ENCODE measurements at places on chromosomes 2 and 18.
A peak's percentile ranks its signal among the peaks of the same experiment; 100 is the strongest.

- DNase-seq, result no peak
Observed at GRCh38 chr18:11667578-11667977, 21.5 kb upstream of the GNAL start.

DNA sequence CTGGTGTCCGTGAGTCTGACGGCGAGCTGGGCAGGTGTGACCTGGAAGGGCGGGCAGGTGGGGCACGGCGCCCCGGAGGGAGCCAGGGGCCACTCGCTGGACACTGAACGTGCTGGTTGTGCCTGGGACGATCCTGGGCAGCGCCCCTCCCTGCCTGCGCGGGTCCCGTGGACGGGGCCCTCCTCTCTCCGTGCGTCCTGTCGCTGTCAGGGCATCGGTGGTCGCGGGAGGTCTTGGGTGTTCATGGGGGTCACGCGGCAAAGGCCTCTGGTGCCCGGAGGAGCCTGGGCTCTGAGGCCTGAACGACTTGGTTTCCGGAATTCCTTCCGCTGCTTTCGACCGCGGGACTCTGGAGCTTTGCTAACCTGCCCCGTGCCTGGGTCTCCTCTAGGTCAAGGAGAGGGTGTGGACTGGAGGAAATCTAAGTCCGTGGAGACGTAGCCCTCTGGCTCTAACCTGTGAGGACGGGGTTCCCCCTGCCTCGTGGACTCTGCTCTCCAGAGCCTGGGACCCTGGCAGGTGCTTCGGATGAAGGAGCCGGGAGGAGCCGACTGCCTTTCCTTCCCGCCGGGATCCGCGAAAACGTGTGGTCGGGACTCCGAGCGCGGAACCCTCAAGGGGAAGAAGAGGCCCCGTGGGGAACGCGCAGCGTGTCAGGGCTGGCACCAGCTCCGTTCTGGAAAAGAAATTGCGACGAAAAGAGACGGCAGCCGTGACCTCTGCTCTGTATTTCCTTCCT lies 14.7 kb downstream of the SOX11 start:
- DNase-seq, result no peak

DNA sequence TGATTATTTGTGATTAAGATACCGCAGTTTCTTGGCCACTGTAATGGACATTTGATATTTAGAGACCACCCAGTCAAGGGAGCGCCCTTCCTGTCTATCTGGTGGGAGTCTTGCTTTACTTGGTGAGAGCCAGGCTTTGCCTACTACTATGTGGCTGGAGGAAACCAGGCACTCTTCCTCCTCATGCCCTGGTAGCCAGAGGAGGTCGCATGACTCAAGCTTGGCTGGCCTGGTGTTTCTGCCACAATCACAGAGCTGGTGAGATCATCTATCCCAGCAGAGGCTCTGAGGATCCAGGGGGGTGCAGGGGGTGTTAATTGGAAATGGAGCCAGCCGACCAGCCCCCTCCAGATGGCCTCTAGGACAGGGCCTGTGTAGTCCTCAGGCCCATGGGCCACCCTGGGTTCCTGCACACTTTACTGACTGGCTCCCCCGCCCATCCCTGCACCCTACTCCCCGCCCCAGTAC lies 46.8 kb upstream of the BIN1 start:
- peak; percentile 81 for DNase-seq

DNA sequence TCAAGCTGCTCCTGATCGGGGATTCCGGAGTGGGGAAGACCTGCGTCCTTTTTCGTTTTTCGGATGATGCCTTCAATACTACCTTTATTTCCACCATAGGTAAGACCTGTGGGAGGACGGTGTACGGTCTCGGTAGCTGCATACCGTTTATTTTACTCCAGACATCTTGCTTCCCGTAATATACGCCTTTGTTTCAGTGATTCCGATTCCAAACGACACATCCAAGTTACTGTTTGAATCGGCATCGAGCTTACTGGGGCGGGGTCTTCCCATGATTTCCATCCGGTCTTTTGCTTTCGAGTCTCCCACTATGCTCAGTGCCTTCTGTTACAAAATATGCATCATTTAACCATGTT lies 731 bp downstream of the RAB10 start:
- DNase-seq, result peak; percentile 31

DNA sequence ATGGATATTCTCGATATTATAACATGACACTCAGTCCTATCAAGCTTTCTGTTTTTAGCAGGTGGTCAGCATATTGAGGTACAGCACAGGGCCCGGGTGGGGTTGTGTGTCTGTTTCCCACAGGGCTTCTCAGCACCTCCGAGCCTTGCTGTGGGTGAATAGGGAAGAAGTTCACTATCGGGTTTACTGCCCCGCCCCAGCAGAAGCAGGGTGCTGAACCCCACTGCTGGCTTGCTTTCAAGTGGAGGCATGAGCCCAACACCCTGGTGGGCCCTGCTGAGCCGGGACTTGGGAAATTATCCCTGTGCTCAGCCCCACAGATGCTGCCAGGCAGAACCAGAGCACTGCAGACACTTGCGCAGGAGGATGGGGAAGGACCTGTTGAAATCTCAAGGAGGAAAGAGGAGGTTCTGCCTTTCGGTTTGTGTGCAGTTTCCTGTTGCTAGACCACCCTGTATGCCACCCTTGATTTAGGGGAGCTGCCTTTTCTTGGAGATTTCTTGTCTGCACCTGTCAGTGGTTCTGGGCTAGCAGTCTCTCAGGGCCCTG lies 270.3 kb upstream of the SALL3 start:
- DNase-seq, result no peak

GRCh38 chr18:38576916-38577315 lies 1011.3 kb upstream of the CELF4 start:
- no peak for DNase-seq

- no peak for DNase-seq
Observed at GRCh38 chr2:238730001-238730669, 117.8 kb upstream of the TWIST2 start.

DNA sequence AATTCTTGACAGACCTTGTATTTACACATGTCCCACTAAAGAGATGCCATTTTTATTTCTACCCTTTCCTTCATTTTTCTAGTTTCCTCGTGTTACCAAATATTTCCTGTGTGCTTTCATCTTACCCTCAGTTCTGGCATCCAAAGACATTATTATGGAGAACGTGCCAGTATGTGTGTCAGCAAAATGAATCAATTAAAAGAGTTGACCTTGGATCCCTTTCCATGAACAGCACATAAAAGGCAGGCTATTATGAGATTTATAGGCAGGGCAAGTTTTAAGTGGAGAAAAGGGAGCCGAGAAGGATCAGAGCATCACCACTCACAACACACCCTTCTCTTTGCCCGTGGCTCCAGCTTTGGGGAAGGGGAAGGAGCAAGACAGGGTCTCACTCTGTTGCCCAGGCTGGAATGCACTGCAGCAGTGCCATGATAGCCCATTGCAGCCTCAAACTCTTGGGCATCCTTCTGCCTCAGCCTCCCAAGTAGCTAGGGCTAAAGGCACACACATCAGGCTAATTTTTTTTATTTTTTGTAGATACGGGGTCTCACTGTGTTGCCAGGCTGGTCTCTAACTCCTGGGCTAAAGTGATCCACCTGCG lies 149.9 kb downstream of the GFPT1 start:
- DNase-seq, result no peak

GRCh38 chr2:66830881-66831280 lies 396.0 kb downstream of the MEIS1 start:
- DNase-seq, result no peak

DNA sequence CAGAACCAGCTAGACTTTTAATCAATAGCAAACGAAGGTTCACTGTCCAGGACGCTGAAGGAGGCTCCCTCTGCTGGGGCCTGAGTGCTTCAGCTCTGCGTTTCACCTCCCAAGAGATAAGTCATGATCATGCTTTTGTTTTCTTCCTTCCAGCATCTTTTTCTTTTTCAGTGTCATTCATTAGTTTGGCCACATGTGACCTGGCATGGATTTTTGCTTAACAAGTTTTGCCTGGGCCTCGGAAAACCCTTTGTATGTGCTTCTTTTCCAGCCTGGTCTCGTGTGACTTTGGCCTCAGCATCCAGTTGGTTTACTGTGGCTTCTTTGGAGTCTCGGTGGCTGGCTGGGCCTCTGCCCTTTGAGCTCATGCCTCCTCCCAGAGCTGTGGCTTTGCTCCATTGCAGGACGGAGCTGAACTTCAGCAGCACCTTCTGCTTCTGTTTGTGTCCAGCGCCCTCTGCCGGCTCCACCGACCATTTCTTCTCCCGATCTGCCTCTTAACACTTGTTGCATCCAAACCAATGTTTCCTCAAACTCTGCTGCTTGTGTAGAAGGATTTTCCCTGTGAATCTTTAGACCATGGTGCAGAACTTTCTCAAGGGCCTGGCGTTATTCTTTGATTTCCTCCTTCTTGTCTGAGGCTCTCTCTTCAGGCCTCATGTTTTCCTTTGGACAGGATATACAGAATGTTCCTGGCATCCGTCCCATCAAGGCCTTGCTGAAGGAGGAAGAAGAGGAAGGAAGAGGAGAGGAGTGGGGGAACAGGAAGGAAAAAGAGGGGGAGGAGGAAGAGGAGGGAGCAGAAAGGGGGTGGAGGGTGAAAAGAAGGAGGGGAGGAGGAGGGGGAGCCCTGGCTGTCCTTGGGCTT lies 23.6 kb upstream of the HES6 start:
- DNase-seq, result peak; percentile 96

GRCh38 chr18:8686611-8687010 lies 18.7 kb upstream of the MTCL1 start:
- DNase-seq, result no peak

- DNase-seq, result peak; percentile 97
Observed at GRCh38 chr2:43100883-43101662, 125.3 kb downstream of the ZFP36L2 start.

GRCh38 chr2:19416784-19417684 lies 58.6 kb upstream of the OSR1 start:
- DNase-seq, result no peak

GRCh38 chr18:74654638-74655037 lies 57.0 kb downstream of the ZNF407 start:
- DNase-seq, result peak; percentile 12

DNA sequence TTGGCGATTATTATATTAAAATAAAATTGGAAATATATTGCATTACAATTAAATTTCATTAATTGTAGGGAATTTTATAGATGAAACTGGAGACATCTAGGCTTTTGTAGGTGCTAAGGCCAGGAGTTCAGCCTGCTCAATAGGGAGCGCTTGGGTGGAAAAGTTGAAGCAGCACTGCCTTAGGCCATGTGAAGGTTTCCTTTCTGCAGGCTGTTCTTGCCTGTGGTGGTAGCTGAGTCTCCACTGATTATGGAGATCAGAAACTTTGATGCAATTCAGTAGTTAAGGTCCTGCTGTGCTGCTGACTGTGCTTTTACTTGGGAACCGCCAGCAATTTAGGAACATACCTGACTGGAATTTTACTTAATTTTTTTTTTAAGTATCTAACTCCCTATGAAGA lies 179.9 kb upstream of the BOD1L2 start:
- no peak for DNase-seq
